ENCODE measurements at places on chromosomes 3 and 15.

DNA sequence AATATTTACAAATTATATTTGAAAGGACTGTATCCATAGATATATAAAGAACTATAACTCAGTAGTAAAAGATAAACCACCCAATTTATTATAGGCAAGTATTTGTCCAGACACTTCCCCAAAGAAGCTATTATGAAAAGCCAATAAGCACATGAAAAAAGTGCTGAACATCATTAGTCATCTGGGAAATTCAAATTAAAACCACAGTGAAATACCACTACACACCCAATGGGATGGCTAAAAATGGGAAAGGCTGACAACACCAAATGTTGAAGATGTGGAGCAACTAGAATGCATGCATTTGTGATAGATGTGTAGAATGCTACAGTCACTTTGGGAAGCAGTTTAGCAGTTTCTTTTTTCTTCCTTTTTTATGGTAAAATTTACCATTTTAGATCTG lies 147.0 kb downstream of the PDE8A start:
- DNase-seq: no peak

- DNase-seq: peak; percentile 52
These were observed at the start of gene TEX55 for GRCh38 chr3:119145500-119146167. TSS of gene TEX55 (plus strand) at chr3:119146165. CDS start at chr3:119146190, 25 bp downstream.

GRCh38 chr3:45182915-45183871 lies 37.0 kb upstream of the CDCP1 start:
- peak; percentile 67 for DNase-seq

- no peak for DNase-seq
These were observed 3.6 kb downstream of the SNRK start for GRCh38 chr3:43289841-43290470.

DNA sequence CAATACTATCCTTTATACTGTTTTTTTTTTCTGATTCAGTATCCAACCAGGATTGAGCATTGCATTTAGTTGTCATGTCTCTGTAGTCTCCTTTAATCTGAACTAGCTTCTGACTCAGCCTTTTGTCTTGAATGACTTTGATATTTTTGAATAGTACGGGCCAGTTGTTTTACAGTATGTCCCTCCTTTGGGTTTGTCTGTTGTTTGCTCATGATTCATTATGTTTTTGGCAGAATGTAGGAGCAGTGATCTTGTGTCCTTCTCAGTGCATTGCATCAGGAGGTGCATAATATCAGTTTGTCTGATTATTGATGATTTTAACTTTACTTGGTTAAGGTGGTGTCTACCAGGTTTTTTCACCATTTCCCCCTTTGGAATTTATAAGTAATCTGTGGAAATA lies 20.5 kb downstream of the EXOG start:
- DNase-seq: no peak

DNA sequence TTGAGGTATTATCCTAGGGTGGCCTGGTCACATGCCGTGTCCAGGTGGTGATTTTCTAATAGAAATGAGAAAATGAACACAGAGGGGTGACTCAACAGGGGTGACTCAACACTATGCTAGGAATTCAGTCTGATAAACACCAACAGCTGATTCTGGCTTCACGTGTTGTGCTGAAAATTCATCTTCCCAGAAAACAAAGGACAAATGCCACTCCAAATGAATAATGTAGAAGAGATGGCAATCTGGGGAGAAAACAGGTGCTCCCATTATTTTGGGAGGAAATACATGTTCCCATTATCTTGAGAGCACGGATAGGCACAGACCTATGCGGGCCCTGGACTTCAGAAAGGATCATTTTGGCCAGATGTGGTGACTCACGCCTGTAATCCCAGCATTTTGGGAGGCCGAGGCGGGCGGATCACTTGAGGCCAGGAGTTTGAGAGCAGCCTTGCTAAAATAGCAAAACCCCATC lies 101.2 kb upstream of the MEX3B start:
- DNase-seq: no peak

- peak; percentile 66 for DNase-seq
These were observed 3.8 kb upstream of the GATA2 start for GRCh38 chr3:128496602-128497304.

GRCh38 chr15:64438653-64439447 lies 21.5 kb upstream of the ZNF609 start:
- no peak for DNase-seq

DNA sequence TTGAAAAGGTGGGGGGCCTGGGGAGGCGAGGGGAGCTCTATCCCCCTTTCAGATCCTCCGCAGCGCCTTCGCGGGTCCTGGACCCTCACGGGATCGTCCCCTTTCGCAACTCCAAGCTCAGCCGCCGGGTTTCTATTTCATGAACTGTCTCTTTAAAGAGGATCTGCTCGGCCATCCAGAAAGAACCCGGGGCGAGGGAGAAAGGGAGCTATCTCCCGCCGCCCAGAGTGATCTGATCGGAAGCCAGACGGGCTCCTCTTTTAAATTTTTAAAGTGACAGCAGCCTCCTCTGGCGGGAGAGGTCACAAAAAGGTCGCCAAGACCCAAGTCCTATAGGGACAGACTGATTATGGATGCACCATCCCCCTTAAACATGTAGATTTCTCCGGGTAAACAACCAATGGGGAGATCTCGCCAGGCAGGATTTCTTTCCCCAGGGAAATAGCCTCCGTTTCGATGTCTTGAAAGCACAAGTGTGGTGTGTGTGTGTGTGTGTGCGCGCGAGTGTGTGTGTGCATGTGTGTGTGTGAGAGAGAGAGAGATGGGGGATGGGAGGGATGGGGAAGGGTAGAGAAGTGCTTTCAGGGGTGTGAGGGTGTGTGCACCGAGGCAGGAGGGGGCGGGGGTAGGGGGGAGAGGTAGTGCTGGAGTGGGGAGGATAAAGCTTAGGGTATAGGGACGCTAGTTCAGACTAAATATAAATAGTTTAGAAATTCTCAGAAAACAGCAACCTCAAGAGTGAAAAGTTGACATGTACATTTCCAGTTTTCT lies 516.1 kb downstream of the MECOM start:
- DNase-seq: peak; percentile 92

- DNase-seq: no peak
These were observed 156.5 kb downstream of the CHDH start for GRCh38 chr3:53689681-53690080.

DNA sequence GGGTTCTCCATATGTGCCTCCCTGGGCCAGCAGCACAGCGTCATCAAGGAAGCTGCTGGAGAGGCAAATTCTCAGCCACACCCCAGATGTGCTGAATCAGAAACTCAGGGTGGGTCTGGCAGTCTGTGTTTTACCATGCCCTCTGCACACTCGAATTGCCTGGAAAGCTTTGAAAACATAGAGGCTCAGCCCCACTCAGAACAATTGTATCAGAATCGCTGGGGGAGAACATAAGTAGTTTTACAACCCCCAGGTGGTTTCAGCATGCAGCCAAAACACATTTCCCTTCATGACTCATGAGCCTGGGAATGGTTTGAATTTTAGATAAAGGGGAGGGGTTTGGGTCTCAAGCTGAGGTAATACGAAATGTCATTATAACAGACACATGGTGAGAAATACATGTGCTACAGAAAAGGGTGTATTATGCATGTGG lies 9.6 kb downstream of the TGM4 start:
- DNase-seq: peak; percentile 62

DNA sequence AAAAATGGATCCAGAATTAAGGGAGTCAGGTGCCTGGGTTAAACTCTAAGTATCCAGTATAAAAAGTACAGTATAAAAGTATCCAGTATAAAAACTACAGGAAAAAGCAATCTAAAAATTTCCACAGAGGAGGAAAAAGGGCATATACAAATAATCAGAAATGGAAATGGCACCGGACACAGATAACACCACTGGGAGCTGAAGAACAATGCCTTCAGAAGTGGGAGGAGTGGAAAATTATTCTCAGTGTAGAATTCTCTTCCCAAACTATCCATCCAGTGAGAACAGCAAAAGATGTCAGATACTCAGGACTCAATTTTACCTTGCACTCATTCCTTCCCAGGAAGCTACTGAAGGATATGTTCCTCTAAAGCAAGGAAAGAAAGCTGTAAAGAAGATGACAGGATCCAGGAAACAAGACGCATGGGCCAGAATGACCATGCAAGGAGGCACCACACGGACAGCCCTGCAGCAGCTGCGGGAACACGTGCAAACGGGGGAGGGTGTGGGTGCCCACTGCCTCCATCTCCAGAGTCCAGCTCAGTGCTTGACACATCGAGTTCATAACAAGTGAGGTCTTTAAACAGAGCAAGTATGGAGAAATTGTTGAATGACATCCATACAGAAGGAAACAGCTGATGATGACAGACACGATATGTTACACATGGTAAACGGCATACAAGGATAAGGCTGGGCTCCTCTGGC lies 68.5 kb downstream of the CHSY1 start:
- no peak for DNase-seq

DNA sequence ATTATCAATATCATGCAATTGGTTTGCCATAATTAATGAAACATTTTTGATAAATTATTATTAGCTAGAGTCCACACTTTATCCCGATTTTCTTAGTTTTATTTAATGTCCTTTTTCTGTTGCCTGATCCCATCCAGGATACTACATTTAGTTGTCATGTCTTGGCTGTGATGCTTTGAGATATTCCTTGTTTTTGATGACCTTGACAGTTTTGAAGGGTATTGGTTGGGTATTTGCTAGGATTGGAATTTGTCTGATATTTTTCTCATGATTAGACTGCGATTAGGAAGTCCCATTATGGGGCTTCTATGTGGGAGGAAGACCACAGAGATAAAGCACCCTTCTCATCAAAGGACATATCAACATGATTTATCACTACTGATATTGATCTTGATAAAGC lies 43.0 kb downstream of the CGNL1 start:
- DNase-seq: no peak

DNA sequence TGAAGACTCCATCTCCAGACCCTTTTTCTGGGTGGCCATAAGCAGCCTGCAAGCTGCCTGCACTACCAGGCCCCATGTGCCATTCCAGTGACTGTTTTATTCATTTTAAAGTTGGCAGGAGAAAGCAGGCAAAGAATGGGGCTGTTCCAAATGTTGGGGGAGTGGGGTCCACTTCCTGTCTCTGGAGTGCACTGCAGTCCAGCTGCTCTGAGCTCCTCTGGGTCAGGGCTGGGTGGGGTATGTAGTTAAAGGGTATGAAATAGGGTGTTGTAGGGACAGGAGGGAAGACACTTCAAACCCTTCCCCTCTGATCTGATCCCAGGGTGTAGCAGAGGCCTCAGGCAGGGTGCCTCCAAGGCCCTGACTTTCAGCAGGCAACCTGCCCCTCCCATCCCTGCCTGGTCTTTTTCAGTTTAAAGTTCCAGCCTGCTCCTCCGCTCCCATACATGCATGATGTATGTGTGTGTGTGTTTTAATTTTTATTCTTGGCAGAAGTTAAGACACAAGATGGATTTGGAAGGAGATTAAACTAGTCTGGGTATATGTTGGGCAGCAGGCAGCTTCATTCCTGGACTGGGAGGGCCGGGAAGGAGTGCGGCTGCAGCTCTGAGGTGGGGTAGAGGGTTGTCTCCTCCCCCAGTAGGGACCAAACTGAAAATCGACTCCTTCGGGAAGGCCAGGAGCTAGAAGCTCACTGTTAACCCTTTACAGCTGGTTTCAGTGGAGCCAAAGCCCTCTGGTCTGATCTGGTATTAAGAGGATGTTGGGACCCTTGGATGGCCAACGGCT lies 17.3 kb downstream of the BOC start:
- peak; percentile 45 for DNase-seq

DNA sequence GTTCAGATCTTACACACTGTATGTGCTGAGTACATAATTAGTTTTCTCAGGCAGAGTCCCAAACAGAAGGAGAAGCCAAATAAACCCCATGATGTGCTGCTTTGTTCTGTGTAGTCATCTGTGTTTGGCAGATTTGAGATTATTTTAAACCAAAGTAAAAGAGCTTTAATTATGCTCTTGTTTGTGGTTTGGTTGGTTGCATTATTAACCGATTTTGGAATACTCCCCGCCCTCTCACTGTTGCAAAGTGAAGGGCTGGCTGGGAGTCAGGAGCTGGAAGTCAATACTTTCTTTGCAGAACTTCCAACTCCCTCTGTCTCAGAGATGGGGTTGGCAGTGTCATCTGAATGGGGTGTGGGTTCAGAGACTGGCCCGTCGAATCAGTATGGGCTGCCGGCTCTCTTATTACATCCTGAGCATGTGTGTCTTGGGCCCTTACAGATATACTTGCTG lies 34.4 kb downstream of the SLCO3A1 start:
- no peak for DNase-seq

All from eye (tissue), 1 donor.